ENCODE measurements at places on chromosomes 5 and 9. TPM values are rescaled to one million over a fixed set of nuclear protein-coding genes. Genes with fewer than 3 reads are reported as not detected.
A peak's percentile ranks its signal among the peaks of the same experiment; 100 is the strongest.

The CDC42SE2 gene
- 29.7 TPM for total RNA-seq

- no peak for DNase-seq
These were observed 331.2 kb downstream of the NR2F1-AS1 start for GRCh38 chr5:93249651-93250289.

GRCh38 chr9:98488571-98489312 lies 220.0 kb downstream of the GABBR2 start:
- DNase-seq, result no peak

The CD72 gene
- total RNA-seq, result 5.5 TPM

GRCh38 chr9:107685901-107686300 lies 196.3 kb upstream of the KLF4 start:
- no peak for DNase-seq

GRCh38 chr9:86829496-86830046 lies 117.7 kb downstream of the GAS1 start:
- no peak for DNase-seq

DNA sequence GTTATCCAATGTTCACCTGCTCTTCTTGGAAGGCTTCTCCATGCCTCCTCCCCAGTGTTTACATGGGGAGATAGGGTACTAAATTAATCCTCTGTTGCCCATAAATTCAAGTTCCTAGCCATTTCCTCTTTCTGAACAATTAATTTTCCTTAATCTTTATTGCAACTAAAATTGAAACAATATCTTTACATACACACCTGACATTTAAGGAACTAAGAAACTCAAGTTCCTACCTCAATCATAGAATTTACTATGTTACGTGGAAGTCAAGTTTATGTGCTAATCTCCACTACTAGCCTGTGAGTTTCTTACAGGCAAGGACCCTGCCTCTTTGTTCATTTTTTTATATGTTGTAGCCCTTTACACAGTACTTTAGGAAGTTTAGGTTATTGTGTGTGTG lies 10.1 kb upstream of the ADRB2 start:
- no peak for DNase-seq

- no peak for DNase-seq
These were observed 44.9 kb downstream of the SLC25A51 start for GRCh38 chr9:37859043-37859442.

GRCh38 chr5:84286662-84287061 lies 98.0 kb downstream of the EDIL3 start:
- no peak for DNase-seq

The CA9 gene
- not detected for total RNA-seq

The FAM153A gene
- 3.0 TPM for total RNA-seq

GRCh38 chr5:35736280-35736679 lies 118.6 kb downstream of the SPEF2 start:
- DNase-seq, result no peak

DNA sequence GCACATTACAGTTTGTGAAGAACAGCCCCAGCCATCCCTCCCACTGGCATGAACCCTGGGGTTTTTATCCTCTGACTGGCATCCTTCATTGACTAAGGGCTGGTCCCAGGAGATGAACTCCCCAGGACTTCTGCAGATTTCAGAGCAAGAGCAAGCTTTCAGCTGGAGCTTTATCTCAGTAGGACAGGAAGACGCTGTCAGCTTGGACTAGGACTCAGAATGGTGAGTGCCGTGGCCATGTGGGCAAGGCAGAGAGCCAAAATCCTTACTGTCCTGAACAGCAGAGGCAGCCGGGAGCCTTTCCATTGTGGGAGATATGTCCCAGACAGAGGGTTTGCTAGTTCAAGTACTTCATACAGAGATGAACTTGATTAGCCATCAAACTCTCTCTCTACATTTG lies 3.2 kb upstream of the ACOT12 start:
- peak; percentile 61 for DNase-seq

DNA sequence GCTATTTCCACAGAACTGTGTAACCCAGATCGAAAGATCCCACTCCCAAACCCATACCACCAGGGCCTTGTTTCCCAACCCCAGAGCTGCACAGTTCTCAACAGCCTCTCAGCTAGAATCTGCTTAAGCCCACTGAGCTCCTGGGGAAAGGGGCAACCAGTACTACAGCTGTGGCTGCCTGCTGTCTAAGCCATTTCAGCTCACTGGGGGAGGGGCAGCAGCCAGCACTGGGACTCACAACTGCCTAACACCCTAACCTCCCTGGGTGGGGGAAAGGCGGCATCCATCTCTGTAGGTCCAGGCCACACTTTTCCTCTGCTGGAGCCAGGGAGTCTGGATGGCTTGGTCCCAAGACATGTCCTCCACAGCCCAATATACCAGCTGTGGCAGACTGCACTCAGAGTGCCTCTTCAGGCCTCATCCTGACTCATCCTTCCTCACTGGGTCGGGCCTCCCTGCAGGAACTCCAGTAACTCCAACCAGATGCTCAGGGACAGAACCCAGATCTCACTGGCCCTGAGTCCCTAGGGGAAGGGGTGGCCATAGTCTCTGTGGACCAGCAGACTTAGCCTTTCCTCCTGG lies 241.4 kb downstream of the HINT1 start:
- DNase-seq, result no peak

GRCh38 chr9:29556317-29556716 lies 1983.0 kb upstream of the C9orf72 start:
- no peak for DNase-seq

- DNase-seq, result no peak
These were observed 399 bp downstream of the NDUFA2 start for GRCh38 chr5:140647042-140647419.
